C1 segment of cervical spinal cord (tissue), 14 donors: ENCODE measurements at places on chromosomes 7 and 10.

DNA sequence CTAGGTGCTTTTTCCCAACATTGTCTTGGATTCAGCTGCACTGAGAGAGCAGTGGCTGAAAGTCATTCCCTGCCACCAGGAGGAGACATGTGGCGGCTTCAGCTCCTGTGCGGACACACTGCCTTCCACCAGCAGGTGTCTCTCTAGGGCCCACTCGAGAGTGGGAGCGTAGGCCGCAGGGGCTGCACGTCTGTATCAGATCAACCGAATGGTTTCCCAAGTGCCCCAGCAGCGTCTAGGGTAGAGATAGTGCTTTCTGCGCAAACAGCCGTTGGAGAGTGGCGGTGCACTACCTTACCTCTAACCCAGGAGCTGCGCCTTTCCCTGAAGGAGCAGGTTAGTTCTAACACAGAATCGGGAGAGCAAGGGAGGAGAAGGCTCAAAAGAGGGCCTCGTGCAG lies 31.7 kb downstream of the PAPOLB start:
- peak; percentile 4 for DNase-seq

DNA sequence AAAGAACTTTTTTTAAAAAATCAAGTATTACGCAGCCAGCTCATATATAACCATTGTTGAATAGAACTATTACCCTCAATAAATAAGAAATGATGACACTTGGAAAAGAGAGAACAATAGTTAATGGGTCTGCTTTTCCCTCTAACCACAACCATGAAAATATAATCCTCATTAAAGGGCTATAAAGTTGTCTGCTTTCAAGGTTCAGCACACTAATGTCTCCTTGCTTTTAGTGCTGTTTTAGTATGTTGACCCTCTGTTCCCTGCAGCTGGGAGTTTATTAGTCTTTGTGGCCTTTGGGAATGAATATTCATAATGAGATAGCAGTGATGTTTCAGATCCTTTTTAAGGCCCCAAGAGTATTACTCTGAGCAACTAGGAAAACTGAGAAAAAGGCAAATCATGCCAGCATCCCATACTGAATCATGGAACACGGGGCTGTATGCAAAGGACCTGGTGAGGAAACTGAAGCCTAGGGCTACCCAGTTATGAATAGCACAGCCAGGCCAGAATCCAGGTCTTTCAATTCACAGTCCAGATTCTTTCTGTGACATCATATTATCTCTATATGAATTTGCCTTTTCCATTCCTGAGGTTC lies 332.0 kb upstream of the LRGUK start:
- no peak for DNase-seq

- no peak for DNase-seq
Observed at GRCh38 chr10:76736392-76736791, 901.2 kb downstream of the KCNMA1 start.

GRCh38 chr10:73263693-73264347 lies 11.4 kb upstream of the MRPS16 start:
- DNase-seq, result no peak

GRCh38 chr10:61899069-61899531 lies 2.4 kb upstream of the ARID5B start:
- DNase-seq, result no peak

GRCh38 chr10:129863201-129863663 lies 100.8 kb downstream of the EBF3 start:
- no peak for DNase-seq

GRCh38 chr10:35140727-35141126 lies 14.1 kb downstream of the CREM start:
- no peak for DNase-seq

DNA sequence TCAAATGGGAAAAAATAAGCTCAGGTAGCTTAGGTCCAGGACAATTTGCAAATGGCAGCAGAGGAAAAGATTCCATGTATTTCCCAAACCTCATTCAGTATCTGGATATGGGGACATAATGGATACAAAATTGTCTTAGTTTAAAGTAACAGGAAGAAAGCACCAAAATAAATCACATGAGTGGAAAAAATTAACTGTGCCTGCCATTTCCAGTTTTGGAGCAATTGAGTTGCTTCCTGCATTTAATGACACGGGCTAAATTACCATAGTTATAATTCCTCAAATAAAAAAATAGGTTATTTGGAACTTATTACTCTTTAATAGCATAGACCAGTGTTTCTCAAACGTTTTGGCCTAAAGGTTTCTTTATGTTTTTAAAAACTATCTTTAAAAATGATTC lies 6.3 kb upstream of the STAMBPL1 start:
- no peak for DNase-seq

DNA sequence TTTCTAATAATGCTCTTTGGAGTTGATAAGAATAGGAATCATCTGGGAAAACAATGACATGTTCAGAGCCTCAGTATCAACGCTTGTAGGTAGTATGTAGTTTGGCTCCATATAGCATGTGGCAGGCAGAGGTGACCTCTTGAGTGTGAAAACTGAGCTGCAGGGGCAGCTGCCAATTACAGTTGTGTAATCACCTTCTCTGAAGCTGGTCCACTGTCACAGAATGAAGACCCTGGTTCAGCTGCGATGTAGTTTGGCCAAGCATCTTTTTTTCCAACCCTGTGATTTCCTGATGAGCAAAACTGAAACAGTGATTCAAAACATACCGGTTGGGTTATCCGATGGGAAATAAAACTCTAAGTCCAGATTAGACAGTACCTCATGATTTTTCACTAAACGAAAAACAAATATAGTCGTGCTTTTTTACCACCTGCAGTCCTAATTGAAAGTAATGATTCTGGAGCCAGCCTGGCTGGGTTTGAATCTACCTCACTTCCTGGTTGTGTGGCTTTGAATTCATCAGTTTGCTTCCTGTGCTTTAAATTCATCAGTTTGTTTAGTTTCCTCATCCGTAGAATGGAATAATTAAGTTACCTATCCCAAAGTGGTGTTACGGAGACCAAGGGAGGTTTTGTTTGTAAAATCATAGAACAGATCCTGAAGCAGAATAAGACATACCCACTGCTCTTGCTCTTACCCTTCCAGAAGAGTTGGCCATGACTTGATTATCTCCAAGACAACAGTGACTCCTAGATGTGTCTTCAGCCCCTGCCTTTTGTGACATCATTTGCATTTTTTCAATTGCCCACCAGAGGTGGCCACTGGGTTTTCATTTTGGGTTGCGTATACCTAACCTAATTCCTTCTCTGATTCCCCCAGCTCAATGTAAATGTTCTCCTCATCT lies 87.4 kb downstream of the CELF2 start:
- DNase-seq, result no peak

- DNase-seq, result no peak
Observed at GRCh38 chr7:11505471-11505985, 326.5 kb downstream of the THSD7A start.

DNA sequence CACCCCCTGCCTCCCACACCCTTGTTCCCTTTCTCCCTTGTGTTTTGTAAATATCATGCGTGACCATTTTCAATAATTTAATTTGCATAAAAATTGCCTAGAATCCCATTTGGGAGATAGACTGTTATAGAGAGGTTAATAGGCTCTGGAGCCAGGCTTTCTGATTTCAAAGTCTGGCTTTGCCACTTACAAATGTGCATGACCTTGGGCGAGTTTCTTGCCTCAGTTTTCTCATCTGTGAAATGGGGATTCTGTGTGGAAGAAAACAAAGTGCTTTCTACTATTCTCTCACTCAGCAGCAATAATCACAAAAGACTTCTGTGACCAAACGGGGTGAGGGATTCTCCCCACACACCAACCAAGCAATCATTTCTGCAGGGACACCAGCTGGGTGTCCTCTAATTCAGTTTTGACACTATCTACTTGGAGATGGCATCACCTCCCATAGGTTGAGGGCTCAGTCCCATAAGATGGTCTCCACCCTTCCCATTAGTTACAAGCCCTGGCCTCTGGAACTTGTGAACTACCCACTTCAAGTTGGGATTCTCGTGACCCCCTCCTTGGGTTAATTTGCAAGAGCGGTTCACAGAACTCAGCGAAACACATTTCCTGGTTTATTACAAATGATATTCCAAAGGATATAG lies 3.5 kb upstream of the ZNF22 start:
- DNase-seq, result no peak

DNA sequence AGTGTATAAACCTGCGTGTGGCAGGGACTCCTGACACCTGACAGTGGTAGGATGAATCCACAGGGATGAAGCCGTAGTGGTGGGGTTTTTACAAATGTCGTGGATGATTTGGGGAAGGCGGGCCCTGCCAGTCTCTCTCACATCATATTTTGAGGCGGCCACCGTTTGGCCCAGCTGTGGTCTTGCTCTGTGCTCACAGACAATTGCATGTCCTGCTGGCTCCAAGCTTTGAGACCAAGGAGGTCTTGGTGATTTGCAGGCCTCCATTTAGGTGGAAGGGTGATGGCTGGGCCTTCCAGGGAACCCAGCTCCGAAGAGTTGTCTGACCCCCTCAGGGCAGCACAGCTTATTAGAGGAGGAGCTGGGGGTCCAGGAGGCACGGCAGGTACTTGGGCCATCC lies 151.1 kb upstream of the SHH start:
- no peak for DNase-seq

GRCh38 chr10:62384057-62384446 lies 9.9 kb downstream of the ZNF365 start:
- no peak for DNase-seq

DNA sequence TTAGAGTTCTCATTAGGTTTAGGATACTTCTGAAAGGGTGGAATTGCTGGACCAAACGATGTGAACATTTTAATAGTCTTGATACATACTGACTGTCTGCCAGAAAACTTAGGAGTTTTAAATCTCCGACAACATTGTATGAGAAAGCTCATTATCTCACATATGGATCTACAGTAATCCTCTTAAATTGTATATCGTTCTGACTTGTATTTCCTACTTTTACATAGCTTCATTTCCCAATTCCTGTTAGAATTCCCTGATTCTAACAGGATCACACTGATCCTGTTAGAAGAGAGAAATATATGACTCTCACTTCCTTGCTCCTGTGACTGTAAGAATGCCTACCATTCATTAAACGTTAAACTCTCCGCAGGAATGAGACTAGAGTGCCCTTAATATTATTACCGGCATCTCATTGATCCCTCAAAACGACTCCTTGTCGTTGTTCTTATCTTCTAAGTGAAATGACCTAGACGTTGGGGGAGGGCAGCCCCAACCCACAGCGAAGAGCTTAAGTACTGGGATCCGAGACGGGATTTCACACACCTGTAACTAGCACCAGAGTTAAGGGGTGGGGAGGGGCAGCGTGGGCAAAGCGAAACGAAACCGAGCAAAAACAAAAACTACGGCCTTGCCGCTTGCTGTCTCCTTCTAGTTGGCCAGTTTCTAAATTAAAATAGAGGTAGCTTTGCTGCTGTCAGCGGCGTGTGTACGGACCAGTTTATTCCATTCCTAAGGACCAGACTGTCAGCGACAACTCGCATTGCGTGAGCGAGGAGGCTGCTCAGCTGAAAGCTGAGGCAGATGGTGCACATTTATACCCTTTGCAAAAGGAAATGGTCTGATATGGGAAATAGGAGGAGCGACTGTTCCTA lies 678 bp upstream of the TMEM106B start:
- no peak for DNase-seq

DNA sequence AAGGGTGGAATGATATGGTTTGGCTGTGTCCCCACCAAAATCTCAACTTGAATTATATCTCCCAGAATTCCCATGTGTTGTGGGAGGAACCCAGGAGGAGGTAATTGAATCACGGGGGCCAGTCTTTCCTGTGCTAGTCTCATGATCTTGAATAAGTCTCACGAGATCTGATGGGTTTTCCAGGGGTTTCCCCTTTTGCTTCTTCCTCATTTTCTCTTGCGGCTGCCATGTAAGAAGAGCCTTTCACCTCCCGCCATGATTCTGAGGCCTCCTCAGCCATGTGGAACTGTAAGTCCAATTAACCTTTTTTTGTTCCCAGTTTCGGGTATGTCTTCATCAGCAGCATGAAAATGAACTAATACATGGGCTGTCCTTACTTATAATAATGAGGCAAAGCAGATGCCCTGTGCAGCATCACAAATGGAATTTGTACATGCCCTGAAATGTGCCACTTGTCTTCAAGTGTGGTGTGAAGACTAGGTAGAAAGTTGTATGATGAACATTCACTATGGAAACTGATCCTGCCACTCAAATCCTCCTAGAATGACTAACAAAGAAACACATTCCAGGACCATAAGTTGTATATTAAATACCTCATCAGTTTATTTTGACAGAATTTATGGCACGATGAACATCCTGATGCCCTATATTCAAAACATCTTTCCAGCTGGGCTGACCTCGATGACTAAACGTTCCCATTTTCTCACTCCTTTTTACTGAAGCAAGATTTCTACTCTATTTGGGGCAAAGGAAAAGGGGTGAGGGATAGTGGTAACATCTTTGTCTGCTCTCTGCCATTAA lies 122.8 kb upstream of the CTTNBP2 start:
- DNase-seq, result no peak

DNA sequence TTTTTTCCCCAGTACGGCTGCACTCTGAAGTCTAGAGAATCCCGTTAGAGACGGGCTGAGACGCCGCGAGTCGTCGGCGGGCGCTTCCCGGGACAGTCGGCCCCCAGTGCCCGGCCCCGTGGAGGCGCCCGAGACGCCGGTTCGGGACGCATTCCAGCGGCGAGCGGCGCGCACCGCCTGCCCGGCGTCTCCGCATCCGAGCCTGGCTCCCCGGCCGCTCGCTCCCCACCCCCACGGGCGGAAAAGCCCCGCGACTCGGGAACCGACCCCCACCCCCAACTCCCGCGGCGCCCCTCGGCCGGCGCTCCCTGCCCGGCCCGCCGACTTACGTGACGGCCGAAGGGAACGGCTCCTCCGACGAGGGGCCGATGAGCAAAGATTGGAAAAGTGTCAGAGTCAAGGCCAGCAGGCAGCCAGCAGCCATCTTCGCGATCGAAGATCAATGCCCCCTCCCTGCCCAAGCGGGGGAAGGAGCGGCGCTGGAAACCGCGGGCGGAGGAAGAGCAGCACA lies 486 bp downstream of the CACNA2D1 start:
- DNase-seq, result peak; percentile 59

- no peak for DNase-seq
Observed at GRCh38 chr7:14590206-14590605, 312.3 kb downstream of the DGKB start.

GRCh38 chr10:51770709-51771108 lies 71.3 kb upstream of the CSTF2T start:
- no peak for DNase-seq

DNA sequence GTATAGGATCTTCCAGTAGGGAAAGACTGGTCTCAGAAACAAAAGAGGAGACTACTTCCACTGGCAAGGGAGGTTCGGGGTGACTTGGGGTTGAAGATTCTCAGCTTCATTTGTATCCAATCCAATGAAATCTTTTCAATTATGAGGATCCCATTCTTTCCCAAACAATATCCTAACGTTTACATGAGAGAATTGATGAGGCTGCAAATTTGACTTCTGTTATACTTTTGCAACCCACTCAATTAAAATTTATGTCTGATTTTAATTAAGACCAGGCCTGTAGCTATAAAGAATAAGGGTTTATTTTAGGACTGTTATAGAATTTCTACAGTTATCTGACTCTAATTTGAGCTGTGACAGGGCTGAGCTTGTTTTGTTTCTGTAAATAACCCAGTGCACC lies 251.5 kb downstream of the ANKRD7 start:
- no peak for DNase-seq
